ENCODE measurements at places on chromosomes 5 and 9. TPM values are rescaled to one million over a fixed set of nuclear protein-coding genes. Genes with fewer than 3 reads are reported as not detected.

GRCh38 chr9:25602400-25603044 is 75.7 kb downstream of the TUSC1 start:
- no peak for DNase-seq

GRCh38 chr9:134483361-134484184 is 157.3 kb downstream of the RXRA start:
- DNase-seq, result no peak

SLC27A6 gene
- 3.2 TPM for total RNA-seq

TRIM36 gene
- 0.22 TPM for total RNA-seq

ARHGEF39 gene
- 0.41 TPM for total RNA-seq
